Fibroblast of skin of left biceps (primary cell): ENCODE measurements at places on chromosomes 7 and 10.

DNA sequence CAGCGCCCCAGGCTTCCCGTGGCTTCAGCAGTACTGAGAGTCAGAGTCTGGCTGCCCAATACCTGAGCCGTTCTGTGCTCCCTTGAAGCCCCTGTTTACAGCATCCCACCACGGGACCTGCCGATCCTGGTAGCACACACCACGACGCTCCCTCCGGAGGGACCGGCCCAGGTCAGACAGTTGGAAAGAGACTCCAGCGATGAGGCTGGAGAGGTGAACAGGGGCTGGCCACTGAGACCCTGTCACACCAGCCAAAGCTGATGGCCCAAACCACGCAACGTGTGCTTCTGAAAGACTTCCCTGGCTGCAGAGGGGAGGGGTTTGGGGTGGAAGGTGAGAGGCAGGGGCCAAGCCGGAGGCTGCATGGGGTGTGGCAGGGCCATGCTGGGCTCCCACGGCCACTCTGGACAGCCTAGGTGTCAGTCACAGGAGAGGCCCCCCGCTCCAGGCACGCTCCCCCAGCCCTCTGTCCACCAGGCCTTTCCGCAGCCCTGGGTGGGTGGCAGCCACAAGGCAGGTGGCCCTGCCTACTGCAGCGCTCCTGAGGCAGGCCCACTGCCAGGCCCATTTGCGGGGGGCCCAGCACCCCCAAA lies 140.2 kb upstream of the CHST15 start:
- no peak for DNase-seq

DNA sequence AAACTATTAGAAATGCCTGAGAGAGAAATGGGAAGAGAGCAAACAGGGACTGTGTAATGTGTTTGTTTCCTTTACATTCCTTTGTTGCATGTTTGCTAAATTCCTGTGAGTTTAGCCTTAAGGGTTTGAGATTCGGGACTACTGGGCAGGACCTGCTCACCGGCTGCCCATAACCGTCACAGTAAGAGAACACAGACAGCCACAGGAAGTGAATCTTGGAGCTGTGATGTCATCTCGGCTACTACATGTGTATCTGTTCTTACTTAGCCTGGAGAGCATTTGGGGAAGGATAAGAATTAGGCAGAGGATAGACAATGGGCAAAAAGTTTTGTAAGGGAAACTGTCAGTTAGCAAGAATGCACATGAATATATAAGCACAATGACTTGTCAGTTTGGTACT lies 485.1 kb upstream of the KLF6 start:
- DNase-seq = no peak

- DNase-seq = no peak
These were observed 63.0 kb downstream of the HOXA1 start for GRCh38 chr7:27032839-27033238.

DNA sequence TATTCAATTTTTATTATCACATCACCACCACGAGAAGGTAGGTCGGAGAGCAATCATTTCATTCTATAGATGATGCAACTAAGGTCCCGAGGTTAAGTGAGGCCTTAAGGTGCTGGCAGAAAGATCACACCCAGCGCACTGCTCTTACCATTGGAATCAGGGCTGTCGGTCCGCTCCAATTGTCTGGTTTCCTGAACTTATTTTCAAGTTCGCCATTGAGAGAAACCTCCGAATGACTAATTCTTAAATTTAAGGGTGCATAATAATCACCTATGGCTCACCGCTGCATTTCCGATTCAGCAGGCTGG lies 625 bp upstream of the GSTO2 start:
- no peak for DNase-seq

DNA sequence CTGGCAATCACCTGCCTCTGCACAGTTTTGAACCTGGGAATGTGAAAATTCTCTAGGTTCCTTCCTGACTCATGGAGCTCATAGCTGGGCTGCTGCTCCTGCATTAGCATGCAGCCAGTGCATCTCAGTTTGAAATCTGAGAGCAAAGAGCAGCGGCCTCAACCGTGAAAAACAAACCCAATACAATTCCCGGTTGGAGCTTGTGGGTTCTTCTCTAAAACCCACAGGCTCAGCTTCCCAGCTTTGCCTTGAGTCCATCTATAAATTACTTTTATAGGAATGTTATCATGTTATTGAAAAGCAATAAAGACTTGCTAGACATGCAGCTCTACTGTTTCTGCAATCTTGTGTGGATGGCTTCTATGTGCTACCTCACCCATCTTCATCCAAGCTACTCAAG lies 191.7 kb downstream of the CXCL12 start:
- DNase-seq = no peak

GRCh38 chr7:29748286-29749099 lies 57.8 kb upstream of the WIPF3 start:
- DNase-seq = peak; percentile 6

GRCh38 chr10:47022311-47023131 lies 111.3 kb downstream of the PTPN20 start:
- DNase-seq = no peak

DNA sequence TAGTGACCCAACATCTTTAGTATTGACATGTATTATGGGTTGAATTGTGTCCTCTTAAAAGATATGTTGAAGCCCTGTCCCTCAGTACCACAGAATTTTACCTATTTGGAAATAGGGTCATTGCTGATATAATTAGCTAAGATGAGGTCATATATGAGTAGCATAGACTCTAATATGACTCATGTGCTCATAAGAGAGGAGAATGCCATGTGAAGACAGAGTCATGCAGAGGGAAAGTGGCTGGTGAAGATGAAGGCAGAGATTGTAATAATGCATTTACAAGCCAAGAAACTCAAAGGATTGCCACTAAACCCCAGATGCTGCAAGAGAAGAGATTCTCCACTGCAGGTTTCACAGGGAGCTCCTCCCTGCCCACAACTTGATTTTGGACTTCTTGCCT lies 496.4 kb downstream of the KIF20B start:
- no peak for DNase-seq

DNA sequence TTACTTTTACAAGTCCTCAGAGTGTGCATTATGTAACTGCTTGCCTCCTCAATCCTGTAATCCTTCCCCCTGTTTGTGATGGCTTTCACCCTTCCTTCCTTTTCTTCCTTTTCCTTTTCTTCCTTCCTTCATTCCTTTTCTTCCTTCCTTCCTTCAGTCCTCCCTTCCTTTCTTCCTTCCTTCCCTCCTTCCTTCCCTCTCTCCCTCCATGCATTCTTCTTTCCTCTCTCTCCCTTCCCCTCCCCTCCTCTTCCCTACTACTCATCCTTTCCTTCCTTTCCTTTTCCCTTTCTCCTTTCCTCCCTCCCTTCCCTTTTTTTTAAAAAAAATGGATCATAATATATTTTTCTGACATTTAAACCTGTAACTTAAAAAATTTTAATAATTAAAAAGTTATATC lies 22.2 kb upstream of the ABCA13 start:
- no peak for DNase-seq

- no peak for DNase-seq
These were observed 266.7 kb upstream of the KLF6 start for GRCh38 chr10:4051641-4052151.

DNA sequence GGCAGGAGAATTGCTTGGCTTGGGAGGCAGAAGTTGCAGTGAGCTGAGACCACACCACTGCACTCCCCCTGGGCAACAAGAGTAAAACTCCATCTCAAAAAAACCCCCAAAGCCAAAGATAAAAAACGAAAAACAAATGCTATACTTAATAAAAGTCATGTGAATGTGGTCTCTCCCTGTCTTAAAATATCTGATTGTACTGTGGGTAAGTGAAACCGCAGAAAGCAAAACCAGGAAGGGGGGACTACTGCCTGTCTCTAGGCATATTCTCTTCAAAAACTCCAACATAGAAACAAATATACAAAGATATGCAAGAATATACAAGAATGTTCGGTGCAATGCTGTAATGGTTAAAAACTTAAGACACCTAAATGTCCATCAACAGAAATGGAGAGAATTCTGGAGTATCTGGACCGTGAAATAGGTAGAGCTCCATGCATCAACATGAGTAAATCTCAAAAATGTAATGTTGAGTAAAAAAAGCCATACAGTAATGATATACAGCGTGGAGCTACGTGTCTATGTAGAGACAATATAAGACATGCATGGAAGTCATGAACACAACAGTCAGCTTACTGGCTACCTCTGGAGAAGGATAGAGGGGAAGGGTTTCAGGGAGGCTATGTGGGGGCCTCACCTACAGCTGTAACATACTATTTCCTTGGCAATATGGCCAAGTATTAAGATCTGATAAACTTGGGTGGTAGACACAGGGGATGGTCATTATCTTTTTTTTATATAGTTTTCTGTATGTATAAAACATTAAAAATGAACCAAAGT lies 2.1 kb downstream of the ZNF394 start:
- no peak for DNase-seq

DNA sequence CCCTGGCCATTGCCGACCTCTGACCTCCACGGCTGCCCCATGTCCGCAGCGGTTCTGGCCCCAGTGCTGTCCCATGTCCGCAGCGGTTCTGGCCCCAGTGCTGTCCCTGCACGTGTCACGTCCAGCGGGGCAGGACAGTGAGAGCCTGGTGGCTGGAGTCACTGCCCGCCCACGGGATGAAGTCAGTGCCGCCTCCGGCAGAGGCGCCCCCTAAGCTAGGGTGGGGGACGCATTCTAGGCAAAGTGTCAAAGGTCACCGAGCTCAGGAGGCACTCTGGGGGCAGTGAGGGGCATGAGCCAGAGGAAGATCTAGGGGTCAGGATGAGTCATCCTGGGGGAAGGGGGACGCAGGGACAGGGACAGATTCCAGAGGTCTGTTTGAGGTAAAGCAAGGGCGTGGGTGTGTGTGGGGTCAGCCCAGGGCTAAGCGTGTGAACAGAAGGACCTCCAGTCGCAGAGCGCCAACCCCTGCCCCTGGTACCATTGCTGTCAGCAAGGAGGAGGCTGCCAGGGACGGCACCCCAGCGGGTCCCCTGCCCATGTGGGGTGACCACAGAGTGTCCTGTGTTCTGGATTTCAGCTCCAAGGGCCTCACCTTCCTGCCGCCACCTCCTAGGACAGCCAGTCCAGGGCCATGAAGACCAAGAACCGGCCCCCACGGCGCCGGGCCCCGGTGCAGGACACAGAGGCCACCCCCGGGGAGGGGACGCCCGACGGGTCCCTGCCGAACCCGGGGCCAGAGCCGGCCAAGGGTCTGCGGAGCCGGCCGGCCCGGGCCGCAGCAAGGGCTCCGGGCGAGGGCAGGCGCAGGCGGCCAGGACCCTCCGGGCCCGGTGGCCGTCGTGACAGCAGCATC lies 665 bp downstream of the BHLHA15 start:
- DNase-seq = no peak

GRCh38 chr7:2446676-2447075 lies 29.5 kb downstream of the GRIFIN start:
- no peak for DNase-seq

- DNase-seq = no peak
These were observed 379.8 kb downstream of the GRID1 start for GRCh38 chr10:85986777-85987176.

GRCh38 chr10:83983578-83984255 lies 155.6 kb upstream of the GHITM start:
- no peak for DNase-seq

DNA sequence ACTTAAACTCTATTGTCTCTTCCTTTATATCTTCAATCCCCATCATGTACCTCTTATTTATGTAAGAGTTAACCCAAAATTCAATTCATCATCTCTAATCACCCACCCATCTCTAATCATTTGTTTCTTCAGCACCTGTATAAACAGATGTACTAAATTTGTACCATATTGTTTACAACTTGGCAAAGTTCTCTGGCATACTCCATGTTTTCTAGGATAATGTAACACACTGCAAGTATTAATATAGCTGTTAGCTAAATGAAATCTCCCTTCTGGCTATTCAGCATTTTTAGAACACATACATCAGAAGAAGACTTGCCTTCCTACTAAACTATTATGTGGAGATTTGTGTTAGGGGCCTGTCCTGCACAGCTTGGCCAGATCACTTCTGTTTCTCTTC lies 33.1 kb downstream of the MALSU1 start:
- DNase-seq = no peak

- no peak for DNase-seq
These were observed 14.1 kb downstream of the PTN start for GRCh38 chr7:137329411-137329810.

DNA sequence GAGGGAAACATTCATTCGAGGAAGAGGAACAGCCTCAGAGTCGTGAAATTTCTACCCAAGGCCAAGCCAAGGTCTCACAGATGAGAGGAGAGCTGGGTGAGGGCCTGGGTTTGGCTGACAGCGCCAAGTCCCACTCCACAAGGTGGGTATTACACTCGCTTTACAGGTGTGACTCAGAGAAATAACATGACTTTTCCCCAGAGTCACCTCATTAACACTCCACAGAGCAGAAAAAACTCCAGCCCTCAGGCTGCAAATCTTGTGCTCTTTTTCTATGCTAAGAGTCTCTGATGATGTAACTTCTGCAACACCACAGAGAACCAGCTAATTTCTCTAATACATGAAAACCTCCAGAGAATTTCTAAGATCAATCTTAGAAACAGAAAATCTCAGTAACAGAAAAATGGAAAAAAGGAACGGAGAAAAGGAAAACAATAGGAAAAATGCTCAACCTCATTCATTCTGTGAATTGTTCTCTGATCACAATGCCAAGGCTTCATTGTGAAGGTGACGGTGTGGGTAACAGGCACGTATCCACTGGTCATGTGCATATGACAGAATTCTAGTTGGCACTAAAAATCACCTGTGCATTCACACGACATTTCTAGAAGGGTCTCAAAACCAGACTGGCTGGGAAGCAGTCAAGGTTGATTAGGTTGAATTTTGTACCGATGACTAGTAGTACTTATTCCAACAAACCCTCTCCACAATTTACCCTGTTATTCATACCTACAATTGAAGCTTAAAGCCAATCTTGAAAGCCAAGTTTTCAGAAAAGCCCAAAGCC lies 20.3 kb downstream of the YWHAG start:
- no peak for DNase-seq

DNA sequence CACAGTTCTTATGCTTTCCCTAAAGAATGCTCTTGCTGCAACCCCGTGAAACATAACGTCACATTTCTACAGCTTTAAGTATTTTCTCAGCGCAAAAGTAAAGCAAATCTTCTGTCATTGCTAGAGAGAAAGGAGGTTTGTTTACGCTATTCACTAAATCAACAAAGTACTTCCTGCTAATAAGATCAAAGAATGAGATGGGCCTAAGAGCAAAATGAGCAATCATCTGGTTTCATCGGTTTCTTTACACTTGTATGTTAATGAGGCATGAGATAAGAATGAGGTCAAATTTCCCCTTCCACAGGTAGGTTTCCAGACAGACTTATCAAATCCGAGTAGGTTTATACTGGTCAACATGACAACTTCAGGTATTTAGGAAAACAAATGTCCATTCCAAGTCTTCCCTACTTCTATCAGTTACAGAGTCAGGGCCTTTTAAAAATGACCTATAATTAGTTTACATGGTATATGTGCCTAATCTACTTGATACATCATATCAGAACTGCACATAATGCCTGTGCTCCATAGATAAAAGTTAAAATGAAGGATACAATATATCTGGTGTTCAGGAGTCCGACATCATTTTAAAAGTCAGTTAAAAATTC lies 8.4 kb downstream of the USP6NL start:
- DNase-seq = no peak

DNA sequence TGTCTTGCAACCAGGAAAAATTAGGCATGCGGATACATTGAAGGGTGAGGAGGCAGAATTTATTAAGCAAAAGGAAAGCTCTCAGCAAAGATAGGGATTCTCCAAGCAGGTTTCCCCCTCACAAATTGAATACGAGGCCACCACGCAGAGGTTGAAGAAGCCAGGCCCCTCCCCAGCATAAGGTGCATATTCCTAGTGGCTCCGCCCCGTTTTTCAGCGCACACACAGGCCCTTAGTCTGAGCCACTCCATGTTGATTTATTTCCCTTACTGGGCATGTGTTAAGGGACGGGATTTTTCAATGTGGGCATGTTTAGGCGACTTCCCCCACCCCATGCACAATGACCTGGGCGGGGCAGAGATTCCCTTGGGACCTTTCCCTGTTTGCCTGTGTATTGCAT lies 24.9 kb downstream of the PPP2R2D start:
- DNase-seq = no peak
